Right hindlimb (tissue), 1 donor: ENCODE measurements at places on chromosomes 16 and 17.

- no peak for DNase-seq
Measured at GRCh38 chr17:8237175-8237574, 10.7 kb downstream of the CTC1 start.

GRCh38 chr16:56855946-56856345 is 9.1 kb upstream of the SLC12A3 start:
- no peak for DNase-seq

DNA sequence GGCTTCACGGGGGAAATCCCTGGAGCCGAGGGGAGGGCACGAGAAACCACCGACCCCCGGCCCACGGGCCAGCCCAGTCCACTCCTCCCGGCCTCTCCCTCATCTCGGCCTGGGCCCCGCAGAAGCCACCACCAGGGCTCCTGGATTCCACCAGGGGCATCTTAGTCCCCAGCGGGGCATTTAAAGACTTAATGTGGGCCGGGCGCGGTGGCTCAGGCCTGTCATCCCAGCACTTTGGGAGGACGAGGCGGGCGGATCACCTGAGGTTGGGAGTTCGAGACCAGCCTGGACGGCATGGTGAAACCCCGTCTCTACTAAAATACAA is 24.1 kb upstream of the ABR start:
- DNase-seq: no peak

- DNase-seq: no peak
Measured at GRCh38 chr17:45394091-45394490, 38.6 kb downstream of the ARHGAP27 start.

GRCh38 chr16:23362460-23363317 is 60.6 kb downstream of the SCNN1B start:
- no peak for DNase-seq

- no peak for DNase-seq
Measured at GRCh38 chr17:83203472-83204221, 124.2 kb downstream of the METRNL start.

GRCh38 chr16:15509051-15509592 is 74.7 kb downstream of the BMERB1 start:
- no peak for DNase-seq

- peak; percentile 26 for DNase-seq
Measured at GRCh38 chr16:82603784-82604411, 22.9 kb upstream of the CDH13 start.

GRCh38 chr16:73046202-73046848 is 1.6 kb downstream of the ZFHX3 start:
- no peak for DNase-seq

DNA sequence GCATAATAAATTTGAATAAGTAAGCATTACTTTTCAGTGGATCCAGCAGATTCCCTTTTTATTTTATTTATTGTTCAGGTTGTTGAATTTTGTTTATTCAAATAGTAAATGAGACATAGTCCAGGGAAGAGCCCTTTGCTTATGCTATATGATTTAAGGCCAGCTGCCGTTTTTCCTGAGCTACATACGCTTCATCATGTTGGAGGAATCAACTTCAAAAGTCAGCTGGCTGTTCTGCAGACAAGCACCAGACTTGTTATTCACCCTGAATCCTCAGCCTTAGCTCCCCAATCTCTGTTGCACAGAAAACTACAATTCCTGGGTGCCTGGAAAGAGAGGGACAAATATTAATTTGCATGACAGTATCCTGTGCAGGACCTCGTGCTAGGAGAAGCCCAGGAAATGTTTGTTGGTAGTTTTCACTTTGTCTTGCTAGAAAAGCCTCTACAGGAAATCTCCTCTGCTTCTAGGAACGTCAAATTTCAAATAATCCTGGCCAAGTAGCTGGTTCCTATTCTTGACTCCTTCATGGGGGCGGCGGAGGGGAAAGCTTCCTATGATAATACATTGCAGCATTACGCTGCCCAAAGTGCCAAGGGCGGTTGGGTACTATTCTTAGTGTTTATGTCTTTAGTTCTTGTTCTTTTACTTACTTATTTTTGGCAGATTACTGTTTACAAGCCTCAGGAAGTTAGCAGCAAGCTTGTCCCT is 101.6 kb downstream of the PRKCA start:
- DNase-seq: no peak

GRCh38 chr16:69431948-69432468 is 7.6 kb downstream of the CYB5B start:
- no peak for DNase-seq

GRCh38 chr16:62752854-62753253 is 716.6 kb upstream of the CDH8 start:
- DNase-seq: no peak

DNA sequence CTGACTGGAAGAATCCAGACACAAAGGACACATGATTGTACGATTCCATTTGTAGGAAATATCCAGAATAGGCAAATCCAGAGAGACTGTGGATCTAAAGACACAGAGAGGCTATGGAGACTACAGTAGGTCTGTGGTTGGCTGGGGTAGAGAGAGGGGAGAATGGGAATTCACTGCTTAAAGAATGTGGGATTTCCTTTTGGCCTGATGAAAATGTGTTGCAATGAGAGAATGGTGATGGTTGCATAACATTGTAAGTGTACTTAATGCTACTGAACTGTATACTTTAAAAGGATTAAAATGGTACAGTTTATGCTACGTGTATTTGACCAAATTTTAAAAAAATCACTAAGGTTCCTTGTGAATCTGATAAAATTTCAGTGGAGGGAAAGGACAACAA is 62.1 kb downstream of the GPRC5B start:
- no peak for DNase-seq

- DNase-seq: no peak
Measured at GRCh38 chr16:29029168-29029994, 44.5 kb downstream of the LAT start.

DNA sequence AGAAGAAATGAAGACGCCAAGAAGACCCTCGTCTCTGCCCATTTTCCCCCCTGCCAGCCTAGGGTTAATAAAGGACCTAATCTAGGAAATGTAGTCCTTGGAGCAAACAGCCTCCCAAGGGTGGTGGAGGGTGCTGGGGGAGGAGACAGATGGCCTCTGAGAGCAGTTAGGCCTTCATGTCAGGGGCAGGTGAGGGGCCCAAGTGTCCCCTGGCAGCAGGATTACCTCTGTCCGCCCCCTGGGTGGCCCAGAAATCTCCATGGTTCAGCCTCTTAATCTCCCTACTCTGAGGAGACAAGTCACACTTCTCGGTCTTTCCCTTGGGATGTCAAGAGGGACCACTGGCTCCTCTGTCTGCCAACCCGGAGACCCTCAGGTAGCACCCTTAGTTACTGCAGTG is 365.4 kb upstream of the TNRC6C start:
- DNase-seq: no peak

GRCh38 chr17:70169709-70170597 is 621 bp downstream of the KCNJ2 start:
- no peak for DNase-seq

- peak; percentile 52 for DNase-seq
Measured at GRCh38 chr17:9658593-9659211, 13.4 kb downstream of the USP43 start.

DNA sequence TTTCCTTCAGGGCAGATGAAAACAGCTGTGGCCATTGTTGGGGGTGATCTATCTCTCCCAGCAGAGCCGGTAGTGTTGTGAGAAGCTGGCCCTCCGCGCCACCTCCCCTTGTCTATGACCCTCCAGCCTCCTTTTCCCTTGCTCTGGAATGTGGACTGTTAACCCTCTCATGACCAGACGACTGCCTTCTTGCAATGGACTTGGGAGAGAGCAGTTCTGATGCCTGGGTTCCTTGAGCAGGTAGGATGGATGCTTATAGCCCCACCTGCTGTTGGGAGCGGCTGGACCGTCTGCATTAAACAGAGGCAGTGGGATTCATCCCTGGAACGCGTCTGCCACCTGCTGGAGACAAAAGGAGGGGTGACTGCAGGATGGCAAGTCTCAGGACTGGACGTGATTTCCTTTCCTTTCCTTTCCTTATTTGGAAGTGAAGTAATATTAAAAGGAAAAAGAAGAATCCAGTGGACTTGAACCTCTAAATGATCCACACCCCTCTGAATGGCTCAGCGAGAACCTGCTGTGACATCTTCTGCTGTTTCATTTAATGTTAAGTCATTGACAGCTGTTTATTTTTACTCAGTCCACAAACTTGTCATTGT is 1.8 kb upstream of the SOST start:
- peak; percentile 93 for DNase-seq

GRCh38 chr16:20844054-20844453 is 37.7 kb downstream of the REXO5 start:
- no peak for DNase-seq

DNA sequence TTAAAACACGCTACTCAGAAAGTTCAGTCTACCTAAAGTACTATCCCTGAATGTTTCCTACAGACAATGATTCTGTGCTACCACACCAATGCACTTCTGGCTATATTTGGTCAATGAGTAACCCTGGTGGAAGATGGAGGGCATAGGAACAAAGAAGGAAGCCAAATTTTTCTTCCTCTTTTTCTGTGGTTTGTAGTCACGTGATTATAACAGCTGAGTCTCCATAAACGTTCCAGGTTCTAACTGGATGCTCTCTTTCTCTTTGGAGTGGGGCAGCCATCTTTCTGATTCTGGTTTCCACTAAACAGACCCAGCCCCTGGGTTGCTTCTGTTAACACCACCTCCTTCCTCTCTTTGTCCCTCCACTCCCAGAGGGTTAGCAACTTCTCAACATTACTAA is 274.9 kb downstream of the CDH11 start:
- DNase-seq: no peak

DNA sequence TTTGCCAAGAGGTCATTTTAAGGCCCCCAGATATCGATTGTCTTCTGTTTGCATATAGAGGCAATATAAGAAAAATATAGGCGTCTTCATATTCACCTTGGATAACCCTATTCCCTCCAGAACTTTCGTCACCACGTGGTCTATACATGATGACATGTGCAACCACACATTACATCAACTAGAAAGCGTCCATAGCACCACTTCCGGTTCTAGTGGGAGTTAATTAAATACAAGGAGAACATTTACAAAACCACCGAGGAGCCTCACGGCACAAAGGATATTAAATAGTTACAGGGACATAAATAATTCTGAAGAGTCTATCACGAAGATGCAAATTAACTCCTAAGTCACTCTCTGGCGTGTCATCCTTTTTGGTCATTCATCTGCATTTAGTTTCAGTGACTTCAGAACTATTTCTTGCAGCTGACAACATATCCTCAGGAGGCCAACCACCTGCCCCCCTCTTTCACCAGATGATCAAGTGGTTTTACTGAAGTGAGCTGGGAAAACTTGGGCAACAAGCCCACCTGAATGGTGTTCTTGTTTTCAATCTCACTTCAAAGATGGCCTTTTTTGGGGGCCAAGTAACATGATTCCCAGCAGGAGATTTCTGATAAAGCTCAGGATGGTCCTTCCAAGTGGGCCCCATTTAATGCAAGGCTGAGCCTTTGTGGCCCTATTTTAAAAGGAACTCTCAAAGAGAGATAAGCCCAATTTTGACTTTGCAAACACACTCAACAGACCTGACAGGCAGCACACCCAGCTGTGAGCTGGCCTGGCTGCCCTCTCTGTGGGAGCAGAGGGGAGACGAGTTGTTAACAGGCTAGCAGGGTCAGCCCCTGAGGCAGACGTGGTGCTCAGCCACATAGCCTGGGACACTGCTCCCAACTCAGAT is 15.3 kb downstream of the CMTM3 start:
- no peak for DNase-seq

DNA sequence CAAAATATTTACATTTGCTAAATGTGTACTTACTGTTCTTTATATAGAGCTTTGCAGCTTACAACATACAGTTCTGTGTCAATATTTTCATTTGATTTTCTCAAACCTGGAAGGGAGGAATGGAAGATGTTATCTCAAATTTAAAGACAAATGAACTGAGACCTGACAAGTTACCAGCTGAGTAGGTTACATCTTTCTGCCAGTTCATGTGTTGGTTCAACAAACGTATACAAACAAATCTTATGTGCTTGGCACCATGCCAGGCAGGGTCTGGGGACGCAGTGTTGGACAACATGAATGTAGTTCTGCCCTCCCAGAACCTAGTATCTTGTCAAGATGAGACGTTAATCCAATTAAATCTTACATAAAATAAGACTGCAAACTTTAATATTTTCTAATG is 507.5 kb upstream of the HSBP1 start:
- DNase-seq: no peak

- DNase-seq: no peak
Measured at GRCh38 chr17:59101178-59101577, 5.5 kb downstream of the TRIM37 start.

GRCh38 chr16:4316108-4316863 is 419 bp downstream of the GLIS2 start:
- peak; percentile 54 for DNase-seq

- no peak for DNase-seq
Measured at GRCh38 chr16:59463776-59464175, 729.7 kb upstream of the GOT2 start.

DNA sequence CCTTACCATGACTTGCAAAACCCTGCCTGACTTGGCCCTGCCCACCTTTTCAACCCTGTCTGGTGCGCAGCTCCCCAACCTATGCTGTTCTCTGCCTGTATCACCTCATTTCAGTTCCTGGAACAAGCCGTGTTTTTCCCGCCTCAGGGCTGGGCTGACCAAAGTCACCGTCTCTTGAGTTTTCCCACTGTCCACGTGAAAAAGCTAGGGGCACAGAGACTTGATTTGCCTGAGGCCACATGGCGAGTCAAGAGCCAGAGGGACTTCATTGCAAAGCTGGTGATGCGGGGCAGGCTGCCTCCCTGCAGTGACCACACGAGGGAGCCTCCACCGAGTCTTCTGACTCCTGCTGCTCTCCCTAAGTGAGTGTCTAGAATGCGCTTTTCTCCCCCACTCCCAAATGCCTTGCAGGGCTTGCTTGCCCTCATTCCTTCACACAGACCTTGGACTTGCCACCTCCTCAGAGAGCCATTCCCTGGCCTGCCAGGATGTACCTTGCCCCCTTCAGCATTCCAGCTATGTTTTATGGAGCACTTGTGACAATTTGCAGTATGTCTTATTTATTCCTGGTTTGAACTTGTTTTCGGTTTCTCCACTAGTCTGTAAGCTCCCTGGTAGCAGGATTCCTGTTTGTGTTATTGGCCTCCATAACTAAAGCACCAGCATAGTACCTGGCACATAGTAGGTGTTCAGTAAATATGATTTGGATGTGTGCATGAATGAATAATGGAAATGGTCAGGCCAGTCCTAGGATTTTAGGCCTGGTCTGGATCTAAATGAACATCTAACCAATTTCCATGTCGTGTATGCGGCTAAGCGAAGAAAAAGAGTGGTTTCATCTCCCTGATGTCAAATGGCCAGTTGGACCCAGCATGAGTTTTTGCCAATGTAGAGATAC is 252.3 kb downstream of the SNX29 start:
- peak; percentile 60 for DNase-seq

DNA sequence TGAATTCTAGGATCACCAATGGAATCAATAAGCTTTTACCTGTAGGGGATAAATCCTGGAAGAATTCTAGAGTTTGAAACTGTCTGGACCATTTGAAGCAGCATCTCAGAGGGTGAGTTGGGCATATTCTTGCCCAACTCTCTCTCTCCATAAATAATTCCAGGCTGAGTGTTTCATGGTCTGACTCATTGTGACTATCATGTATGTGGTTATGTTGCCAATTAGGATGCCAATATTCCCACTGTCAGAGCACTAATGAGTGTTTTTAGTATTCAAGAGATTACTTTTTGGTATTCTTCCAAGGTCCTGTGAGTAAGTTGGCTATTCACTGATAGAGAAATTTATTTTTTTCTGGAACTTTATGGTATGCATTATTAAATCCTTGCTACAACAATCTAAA is 456.9 kb downstream of the TOX3 start:
- no peak for DNase-seq
